ENCODE measurements at places on chromosomes 2 and 18.

DNA sequence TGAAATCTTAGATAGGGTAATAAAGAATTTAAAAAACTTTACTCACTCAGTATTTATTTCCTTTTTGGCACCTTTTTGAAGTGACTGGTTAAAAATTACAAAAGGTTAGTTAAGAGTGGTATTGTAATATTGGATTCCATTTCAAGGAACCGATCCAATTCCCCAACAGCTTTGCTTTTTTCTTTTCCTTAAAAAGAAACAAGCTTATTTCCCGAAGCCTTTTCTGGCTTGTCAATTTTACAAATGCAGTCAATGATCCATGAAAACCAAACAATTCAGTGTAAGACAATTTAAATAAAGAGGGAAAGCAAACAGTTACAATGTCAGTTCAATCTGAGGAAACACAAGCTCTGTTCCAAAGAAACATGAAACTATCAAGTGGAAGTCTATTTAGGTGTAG lies 200.2 kb downstream of the RIT2 start:
- no peak for DNase-seq

GRCh38 chr2:160157861-160158829 lies 41.9 kb downstream of the ITGB6 start:
- no peak for DNase-seq

DNA sequence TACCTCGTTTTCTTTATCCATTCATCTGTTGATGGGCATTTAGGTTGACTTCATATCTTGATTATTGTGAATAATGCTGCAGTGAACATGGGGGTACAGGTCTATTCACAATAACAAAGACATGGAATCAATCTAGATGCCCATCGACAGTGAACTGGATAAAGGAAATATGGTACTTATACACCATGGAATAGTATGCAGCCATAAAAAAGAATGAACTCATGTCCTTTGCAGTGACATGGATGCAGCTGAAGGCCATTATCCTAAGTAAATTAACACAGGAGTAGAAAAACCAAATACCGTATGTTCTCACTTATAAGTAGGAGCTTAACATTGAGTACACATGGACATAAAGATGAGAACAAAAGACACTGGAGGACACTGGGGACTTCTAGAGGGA lies 111.6 kb downstream of the LAMA3 start:
- DNase-seq: no peak

GRCh38 chr2:100718065-100718629 lies 101.8 kb upstream of the NPAS2 start:
- no peak for DNase-seq

DNA sequence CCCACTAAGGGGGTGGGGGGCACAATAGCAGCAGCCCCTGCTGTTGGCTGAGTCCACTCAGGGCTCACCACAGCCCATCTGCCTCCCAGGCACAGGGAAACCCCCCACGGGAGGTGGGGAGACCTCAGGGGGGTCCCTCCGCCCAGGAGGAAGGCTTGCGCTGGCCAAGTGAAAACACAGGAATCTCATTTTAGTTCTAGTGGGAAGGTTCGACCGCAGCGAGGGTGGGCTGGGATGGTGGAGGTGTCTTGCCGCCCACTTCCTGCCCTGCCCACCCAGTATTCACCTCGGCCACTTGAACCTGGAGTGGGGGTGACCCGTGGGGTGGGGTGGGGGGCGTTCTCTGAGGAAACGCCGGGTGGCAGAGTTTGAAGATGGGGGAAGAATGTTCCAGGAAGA lies 6.9 kb upstream of the BOK start:
- no peak for DNase-seq

GRCh38 chr18:13745696-13746095 lies 19.2 kb downstream of the RNMT start:
- no peak for DNase-seq

DNA sequence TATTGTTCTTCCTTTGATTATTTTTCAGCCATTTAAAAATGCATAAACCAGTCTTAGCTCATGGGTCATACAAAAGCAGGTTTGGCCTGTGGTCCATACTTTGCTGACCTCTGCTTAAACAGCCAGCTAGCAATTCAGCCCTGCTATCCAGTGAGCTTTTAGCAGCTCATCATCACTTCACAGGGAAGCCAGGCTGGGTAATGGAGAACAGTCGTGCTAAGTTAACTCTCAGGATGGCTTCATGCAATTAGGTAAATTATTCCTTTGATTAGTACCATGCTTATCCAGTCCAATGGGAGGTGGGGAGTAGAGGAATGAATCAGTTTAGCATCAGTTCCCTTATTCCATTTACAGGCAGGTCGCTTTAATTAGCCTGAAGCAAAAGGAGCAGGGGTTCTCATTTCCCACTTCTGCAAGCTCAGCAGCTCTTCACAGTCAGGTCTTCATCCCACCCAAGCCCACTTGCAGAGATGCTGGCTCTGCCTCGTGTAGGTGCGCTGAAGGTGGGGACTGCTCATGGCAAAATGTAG lies 109.8 kb upstream of the ALPP start:
- no peak for DNase-seq

DNA sequence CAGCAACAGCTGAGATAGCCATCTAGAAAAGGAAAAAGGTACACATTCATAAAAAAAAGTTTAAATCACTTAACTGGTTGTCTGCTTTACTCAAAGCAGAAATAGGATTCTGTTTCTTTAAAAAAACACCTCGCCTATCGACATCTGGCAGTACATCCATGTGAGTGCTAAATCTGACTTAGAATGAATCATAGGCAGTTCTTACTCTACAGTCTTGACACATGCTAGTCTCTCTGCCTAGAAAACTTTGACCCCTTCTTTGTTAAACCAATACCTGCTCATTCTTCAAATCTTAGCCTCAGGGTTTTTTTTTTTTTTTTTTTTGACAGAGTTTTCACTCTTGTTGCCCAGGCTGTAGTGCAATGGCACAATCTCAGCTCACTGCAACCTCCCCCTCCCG lies 37.1 kb upstream of the GPR75 start:
- DNase-seq: no peak

- no peak for DNase-seq
These were observed 16.9 kb upstream of the SCLY start for GRCh38 chr2:238043851-238044250.

DNA sequence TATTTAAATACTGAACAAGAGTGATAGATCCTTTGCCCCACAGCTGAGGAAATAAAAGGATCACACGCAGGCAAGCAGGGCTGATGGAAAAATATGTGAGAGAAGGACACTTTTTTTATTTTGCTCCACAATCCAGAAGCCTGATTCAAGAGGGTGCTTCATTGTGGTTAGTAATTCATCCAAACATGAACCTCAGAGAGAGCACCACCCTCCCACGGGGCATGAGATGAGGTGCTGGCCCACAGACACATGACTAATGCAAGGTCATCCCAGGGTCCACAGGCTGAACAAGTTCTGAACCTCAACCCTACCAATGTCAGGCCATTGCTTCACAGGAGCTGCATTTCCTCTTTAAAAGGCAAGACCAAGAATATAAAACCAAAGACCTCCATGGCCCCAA lies 239.6 kb downstream of the MREG start:
- DNase-seq: no peak

DNA sequence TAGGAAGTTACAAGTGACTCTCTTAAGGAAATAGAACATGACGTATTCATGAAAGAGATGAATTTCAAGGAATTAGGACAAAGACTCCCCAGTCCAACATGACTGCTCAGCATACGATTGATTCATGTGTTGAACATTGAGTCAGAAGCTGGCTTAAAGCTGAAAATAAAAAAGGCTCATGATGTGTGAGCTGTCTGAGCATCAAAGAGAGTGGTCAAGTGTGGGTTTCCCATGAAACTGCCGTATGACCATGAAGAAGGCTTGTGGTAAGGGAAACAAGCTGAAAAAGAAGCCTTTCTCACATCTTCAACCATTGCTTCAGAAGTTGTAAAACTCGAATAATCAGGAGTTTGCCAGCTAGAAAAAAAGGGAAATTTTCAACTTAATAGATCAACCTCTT lies 201.9 kb upstream of the APCDD1 start:
- no peak for DNase-seq

GRCh38 chr2:172065111-172065510 lies 20.2 kb upstream of the DLX1 start:
- DNase-seq: no peak

GRCh38 chr2:71155846-71156245 lies 25.4 kb downstream of the MPHOSPH10 start:
- no peak for DNase-seq

DNA sequence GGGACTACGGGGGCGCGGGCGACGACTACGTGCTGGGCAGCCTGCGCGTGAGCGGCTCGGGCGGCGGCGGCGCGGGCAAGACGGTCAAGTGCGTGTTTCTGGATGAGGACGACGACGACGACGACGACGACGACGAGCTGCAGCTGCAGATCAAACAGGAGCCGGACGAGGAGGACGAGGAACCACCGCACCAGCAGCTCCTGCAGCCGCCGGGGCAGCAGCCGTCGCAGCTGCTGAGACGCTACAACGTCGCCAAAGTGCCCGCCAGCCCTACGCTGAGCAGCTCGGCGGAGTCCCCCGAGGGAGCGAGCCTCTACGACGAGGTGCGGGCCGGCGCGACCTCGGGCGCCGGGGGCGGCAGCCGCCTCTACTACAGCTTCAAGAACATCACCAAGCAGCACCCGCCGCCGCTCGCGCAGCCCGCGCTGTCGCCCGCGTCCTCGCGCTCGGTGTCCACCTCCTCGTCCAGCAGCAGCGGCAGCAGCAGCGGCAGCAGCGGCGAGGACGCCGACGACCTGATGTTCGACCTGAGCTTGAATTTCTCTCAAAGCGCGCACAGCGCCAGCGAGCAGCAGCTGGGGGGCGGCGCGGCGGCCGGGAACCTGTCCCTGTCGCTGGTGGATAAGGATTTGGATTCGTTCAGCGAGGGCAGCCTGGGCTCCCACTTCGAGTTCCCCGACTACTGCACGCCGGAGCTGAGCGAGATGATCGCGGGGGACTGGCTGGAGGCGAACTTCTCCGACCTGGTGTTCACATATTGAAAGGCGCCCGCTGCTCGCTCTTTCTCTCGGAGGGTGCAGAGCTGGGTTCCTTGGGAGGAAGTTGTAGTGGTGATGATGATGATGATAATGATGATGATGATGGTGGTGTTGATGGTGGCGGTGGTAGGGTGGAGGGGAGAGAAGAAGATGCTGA lies 1.4 kb downstream of the SOX11 start:
- no peak for DNase-seq

DNA sequence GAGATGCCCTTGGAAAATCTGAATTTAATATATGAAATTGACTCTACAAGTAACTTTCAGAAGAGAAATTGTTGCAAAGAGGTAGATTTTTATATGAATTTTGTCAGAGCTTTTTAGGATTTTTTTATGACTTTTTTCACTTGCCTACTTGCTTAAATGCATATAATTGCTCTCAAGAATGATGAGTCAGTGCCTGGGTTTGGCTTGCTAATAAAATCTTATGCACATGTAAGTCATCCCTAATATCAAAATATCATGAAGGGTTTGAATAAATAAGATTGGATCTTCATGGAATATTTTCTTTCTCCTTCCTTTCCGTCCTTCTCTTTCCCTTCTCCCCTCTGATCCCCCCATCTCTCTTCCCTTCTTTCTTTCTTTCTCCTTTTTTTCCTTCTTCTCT lies 354.1 kb downstream of the TXNL1 start:
- DNase-seq: no peak

DNA sequence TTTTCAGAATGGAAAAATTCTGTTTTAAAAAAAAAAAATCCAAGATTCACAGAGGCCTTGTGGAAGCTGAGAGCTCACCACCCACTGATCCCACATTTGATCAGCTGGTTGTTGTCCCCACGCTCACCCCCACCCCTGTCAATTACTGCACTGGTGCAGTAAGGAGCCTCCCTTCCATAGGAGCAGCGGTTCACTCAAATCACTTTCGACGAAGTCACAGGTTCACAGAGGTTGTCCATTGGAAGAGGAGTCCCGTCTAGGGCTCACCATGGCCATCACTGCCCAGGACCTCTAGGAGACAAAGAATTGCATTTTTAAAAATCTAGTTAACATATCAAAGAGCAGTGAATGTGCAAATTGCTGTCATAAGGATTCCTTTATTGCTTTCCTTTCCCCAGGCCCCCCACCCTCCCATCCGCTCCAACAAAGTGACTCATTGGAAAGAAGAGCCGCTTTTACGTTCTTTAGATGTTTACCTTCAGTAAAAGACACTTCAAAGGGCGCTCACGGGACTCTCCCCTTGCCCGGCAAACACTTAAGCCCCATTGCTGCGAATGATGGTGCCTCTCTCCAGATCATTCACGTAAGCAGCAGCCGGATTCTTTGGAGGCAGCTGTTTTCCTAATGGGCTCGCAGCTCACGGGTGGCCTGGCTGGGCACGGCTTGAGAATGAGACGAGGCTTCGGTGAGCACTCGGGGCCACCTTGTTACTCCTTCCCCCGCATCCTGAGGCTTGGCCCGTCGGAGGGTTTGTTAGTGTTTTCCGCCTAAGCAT lies 165.5 kb upstream of the SALL3 start:
- no peak for DNase-seq

GRCh38 chr2:5315041-5315440 lies 377.1 kb upstream of the SOX11 start:
- DNase-seq: no peak

DNA sequence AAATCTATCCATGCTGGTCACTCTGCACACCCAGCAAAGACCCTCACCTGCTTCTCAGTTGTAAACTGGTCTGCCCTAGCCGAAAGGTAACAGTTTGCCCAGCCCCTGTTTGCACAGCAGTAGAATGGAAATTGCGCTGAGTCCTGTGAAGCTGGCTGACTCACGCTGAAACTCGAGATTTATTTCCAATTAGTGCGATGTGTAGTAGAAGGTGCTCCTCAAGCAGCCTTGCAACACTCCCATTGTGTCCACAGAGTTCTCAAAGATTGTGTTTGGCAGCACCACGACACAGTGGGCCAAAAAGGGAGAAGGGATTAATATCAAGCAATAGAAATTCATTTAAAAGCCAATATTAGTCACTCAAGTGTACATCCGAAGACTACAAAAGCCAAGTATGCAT lies 21.7 kb upstream of the APCDD1 start:
- DNase-seq: no peak

GRCh38 chr2:60424233-60424632 lies 129.2 kb downstream of the BCL11A start:
- no peak for DNase-seq

DNA sequence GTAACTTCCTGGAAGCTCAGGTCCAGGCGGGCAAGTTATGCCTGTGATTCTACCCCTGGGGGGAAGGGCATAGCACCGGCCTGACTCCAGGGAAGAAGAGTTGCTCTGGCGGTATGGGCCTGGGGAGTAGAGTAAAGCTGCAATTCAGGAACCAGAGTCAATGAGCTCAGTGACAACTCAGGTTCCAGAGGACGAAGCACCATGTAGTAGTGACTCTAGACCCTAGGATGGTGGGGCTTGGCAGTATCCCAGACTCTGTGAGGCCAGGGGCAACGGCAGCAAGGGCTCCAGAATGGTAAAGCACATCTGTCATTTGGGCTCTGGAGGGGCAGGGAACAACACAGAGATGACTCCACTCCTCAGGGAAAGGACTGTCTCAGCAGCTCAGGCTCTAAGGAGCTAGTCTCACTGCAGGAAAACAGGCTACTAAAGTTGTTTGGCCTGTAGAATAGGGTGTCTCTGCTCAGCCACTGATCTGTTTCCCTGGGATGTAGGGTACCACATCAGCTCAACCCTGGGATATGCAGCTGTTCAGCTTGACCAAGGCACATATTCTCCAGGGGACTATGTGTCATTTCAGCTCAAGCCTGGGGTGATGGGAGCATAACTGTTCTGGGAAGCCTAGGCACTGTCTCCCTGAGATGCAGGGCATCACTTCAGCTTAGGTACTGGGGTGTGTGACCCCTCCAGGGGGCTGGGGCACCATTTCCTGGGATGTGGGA lies 36.2 kb upstream of the RHOB start:
- no peak for DNase-seq

Measured in stimulated activated CD8-positive, alpha-beta memory T cell treated with anti-CD3 and anti-CD28 coated beads, Interleukin-15, amount 100 ng/mL, for 24 hours (primary cell).